ENCODE measurements at places on chromosomes 3 and 15.

GRCh38 chr3:144332868-144333267 lies 361.2 kb downstream of the DIPK2A start:
- DNase-seq = no peak

- DNase-seq = no peak
Measured at GRCh38 chr3:3860235-3860634, 61.0 kb downstream of the LRRN1 start.

DNA sequence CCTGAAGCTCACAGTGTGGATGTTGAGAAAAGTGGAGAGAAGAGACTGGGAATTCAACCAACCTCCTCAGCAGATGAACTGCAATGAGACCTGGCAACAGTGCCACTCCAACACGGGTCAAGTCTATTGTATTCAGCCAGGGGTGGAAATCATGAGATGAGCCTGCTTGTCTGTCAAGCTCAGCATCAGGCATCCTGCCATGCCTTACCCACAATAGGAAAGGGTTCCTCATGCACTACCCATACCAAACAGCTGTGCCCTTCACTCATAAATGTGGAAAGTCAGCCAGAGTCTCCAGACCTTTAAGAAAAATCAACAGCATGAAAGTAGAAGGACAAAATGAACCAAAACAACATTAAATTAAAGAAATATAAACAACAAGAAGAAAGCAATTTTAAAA lies 542.1 kb downstream of the EPHB1 start:
- no peak for DNase-seq

GRCh38 chr3:70393881-70394612 lies 81.6 kb upstream of the MDFIC2 start:
- DNase-seq = no peak

GRCh38 chr3:170741756-170742529 lies 128.1 kb downstream of the RPL22L1 start:
- peak; percentile 87 for DNase-seq

- no peak for DNase-seq
Measured at GRCh38 chr3:9878700-9879099, 1.4 kb downstream of the CIDEC start.

- DNase-seq = no peak
Measured at GRCh38 chr3:125646581-125646980, 51.3 kb upstream of the OSBPL11 start.

- DNase-seq = peak; percentile 10
Measured at GRCh38 chr15:69491038-69491505, 38.5 kb downstream of the RPLP1 start.

DNA sequence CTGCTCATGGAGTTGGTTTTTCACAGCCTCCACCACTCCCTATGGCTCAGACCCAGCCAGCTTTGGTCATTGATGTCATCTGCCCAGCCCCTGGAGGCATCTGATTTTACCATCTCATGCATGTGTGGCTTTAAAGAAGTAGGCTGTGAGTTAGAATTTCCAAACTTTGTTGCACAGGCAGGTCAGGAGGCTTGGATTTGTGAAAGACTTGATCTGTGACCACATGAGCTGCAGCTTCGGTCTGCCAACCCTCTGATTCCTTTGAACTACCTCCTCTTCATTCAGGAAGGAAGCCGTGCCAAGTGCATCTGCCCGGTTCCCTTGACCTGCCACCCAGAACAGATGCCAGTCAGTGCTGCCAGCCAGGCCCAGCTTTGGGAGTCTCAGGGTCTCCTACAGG lies 9.2 kb downstream of the CTXND1 start:
- no peak for DNase-seq

DNA sequence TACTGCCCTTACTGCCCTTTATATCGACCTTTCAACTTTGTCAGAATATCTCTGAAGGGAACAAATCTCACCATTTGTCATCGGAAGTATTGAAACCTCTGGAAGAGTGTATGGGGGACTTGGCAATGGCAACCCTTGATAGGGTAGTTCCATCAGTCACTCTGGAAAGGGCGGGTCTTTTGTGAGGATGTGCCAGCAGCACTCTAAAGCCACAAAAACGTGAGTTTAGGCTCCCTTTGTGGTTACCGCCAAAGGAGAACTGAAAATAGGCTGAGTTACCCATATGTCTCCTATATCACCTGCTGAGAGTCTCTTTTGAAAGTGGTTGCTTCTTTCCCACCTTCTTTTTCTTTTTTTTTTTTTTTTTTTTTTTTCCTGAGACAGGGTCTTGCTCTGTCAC lies 296.8 kb upstream of the CHRM5 start:
- no peak for DNase-seq

GRCh38 chr3:61535826-61536225 lies 25.5 kb upstream of the PTPRG start:
- no peak for DNase-seq

DNA sequence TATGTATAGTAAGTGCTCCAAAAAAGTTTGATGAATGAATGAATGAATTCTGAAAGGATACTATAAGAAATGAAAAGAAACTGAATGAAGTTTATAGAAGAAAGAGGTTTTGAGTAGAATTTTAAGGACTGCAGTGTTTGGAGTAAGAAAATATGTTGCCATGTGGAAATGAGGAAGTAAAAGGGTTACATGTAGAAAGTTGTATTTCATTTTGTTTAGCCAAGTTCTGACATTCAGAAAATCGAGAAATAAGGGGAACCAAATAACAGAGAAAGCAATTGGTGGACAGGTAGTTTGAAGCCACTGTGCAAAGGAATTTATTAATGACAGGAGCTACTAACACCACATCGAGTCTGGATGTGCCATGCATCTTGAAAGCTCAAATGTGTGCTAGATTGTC lies 200.7 kb downstream of the SATB1 start:
- DNase-seq = no peak

- DNase-seq = no peak
Measured at GRCh38 chr15:50053055-50053856, 65.8 kb downstream of the ATP8B4 start.
